ENCODE measurements at places on chromosomes 16 and 17.

GRCh38 chr17:60601447-60602384 lies 1.7 kb downstream of the PPM1D start:
- DNase-seq, result peak; percentile 27

- no peak for DNase-seq
Observed at GRCh38 chr16:50809561-50809960, 67.7 kb downstream of the CYLD start.

- no peak for DNase-seq
Observed at GRCh38 chr17:76593384-76593826, 7.7 kb upstream of the ST6GALNAC2 start.

DNA sequence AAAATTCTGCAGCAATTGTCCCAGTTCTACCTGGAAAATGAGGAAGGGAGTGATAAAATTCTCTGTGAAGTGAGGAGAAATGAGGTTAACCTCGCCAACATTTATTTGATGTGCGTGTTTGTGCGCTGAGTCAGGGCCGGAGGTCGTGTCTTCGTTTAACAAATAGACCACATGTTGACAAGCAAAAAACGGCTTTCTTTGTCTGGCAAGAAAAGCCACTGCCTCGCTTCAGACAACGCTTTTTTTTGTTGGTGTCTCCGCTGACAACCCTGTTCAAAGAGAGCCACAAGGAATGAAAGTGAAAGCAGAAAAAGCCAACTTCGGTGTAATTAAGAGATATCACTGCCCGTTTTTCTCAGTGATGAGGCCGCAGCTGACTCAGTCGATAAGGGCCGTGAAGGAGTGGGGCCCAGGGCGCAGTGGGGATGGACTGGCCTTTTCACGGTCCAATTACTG lies 510.6 kb downstream of the CDH13 start:
- peak; percentile 2 for DNase-seq

DNA sequence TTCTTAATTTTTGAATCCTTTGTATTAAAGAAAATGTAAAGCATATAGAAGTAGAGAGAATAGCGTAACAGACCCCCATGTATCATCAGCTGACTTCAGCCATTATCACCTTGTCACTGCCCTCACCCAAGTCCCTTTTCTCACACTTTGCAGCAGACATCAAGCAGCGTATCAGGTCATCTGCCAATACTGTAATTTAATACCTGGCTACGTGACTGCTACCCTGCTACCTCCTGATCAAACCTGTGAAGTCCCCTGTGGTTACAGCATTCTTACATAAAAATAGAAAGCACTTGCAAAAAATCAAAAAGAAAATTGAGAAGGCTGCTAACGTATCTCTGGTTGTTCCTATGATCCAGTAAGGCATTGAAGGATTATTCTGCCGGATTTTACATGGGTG lies 96.4 kb downstream of the PLCG2 start:
- DNase-seq, result no peak

DNA sequence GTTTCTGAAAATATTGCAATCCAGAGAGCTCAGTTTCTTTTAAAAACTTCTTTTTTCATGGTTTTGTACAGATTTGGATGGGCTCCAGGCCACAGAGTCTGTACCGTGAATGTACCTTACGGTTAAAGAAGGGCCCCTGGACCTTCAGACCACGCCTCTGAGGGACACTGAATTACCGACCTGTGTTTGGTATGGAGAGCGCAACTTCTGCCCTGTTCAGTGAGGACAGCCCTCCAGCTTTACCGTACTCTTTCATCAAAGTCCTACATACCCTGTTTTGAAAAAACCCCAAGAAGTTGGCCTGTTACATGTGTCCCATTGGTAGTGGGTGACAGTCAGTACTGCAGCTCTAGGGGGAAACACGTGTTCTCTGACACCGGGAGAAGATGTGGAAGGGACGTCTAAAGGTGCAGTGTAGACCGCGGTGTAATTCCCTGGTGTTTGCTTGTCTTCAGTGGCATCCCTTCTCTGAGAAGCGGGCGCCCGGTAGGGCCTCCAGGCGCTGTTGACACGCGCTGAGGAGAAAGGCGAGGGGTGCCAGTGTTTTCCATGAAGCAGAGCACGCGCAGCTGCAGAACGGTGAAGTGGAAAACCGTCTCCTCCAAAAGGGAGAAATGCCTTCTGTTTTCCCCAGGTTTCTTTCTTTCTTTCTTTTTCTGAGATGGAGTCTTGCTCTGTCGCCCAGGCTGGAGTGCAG lies 6.2 kb downstream of the PGS1 start:
- DNase-seq, result no peak

DNA sequence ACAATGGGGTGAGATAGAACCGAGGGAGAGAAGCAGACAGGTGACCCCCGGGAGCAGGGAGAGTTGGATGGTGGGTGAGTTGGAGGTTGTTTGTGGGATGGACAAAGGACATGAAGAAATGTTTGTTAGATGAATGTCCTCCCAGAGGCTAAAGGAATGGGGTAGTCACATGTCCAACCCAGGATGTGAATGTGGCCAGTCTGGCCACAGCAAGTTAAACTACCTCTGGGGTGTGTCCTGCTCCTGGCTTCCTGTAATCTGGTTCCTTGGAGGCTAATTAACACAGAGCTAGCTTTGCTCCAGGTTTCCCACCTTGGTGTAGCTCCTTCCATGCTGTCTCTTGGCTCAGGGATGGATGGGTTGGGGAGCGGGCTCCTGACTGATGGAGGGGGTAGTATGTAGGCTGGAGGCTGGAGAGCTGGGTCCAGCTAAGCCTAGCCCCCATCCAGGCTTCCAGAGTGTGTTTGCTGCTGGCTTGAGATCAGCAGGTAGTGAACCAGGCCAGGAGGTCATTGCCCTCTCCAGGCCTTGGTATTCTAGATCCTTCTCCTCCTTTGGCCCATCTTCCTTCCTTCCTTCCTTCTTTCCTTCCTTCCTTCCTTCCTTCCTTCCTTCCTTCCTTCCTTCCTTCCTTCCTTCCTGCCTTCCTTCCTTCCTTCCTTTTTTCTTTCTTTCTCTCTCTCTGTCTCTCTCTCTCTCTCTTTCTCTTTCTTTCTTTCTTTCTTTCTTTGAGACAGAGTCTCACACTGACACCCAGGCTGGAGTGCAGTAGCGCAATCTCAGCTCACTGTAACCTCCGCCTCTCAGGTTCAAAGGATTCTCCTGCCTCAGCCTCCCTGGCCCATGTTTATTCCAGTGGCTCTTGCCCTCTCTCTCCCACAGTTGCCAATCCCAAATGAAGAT lies 28.0 kb upstream of the UBE2G1 start:
- DNase-seq, result no peak

- no peak for DNase-seq
Observed at GRCh38 chr16:7246578-7246977, 86.1 kb upstream of the RBFOX1 start.

- DNase-seq, result no peak
Observed at GRCh38 chr16:1775846-1776671, 3.1 kb upstream of the MRPS34 start.

DNA sequence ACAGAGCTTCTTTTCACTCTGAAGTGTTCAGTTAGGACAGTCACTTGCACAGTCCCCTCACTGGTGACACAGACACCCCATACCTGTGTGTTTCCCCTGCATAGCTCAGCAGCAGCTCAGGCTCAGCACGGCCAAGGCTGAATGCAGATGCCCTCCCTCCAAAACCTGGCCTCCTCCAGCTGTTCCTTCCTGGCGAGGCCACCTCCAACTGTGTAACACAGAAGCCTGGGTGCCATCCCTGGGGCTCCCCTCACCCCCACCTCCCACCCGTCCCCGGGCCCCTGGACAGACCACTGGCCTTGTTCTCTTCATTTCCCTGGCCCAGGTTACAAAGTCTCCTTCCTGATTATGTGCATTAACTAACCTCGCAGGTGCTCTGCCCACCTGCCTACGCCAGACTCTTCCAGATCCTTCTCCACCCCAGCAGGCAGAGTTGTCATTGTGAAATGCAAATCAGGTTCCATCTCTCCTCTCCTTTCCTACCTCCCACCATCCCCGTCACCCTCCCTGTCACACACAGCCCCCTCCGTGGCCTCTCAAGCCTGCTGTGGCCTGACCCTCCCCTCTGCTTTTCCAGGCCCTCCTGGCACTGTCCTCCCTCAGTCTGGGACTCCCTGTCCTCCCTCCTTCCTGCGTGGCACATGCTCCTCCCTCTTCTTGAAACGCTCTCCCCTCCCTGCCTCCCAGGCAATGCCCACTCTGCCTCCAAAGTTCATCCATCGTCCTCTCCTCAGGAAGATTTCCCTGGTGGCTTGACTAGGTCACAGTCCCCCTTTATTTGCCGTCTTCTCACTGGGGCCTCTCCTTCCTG lies 26.4 kb downstream of the MLYCD start:
- no peak for DNase-seq

- no peak for DNase-seq
Observed at GRCh38 chr16:67922740-67923139, 8.9 kb downstream of the CTRL start.

GRCh38 chr17:50641357-50641756 lies 6.7 kb downstream of the ABCC3 start:
- no peak for DNase-seq

GRCh38 chr17:42681976-42682721 lies at the start of gene CNTNAP1:
Gene CNTNAP1 (plus strand): TSS chr17:42682531. CDS start chr17:42682830, 299 bp downstream.
- peak; percentile 43 for DNase-seq

DNA sequence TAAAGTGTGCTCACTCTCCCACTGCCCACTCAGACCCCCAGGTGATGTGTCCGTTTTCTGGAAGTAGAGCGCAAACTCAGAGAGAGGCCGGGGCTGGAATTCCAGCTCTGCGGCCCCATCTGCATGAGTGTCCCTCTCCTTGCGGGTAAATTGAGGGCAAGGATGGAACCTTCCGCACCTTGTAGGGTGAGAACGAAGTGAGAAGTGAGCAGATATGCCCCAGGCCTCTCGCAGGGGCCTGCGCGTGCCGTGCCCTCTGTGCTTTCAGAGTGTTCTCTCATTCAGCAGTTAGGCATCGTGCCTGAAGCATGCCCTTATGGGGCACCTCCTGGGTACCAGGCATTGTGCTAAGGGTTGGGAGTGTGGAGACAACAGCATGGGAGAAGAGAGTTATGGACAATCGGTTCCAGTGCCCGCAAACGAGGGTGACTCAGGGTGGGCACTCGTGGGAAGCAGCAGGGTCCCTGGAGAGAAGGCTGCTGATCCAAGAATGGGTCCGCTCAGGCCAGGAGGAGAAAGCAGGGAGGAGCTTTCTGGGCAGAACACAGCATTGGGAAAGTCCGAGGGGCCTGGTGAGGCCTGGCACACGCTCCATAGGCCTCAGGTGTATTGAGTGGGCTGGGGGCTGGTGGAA lies 23.8 kb downstream of the CMIP start:
- no peak for DNase-seq

DNA sequence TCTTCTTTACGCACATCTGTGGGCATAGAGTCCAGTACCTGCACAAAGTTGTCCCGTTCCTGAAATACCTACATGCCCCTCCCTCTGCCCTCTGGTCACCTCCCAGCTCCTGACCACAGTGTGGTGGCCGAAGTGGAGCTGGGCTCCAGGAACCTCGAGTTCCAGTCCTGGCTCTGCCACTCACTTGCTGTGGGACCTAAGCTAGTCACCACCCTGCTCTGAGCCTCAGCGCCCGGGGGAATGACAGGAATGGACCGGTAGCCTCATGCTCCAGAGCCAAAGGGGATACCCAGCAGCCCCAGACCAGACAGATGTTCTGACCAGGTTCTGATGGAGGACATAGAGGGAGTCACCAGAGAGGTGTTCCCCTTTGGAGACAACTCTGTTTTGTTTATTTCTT lies 26.7 kb upstream of the ITGA3 start:
- no peak for DNase-seq

DNA sequence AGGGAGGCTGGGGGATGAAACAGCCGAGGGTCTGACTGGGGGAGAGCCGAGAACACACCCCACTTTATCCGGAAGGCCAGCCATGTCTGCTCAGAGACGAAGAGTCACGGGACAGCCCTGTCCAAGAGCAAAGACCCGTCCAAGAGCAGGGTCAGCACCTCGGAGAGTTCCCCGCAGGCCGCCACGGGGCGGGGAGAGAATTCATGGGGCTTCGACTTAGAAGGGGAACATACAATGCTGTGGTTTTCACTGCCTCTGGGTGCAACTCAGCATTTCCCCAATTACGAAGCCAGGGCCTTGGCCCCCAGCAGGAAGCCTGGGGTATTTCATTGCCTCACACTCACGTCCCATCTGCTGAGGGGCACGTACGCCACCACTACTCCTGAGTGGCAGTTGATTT lies 59.3 kb downstream of the JPH3 start:
- DNase-seq, result peak; percentile 52

DNA sequence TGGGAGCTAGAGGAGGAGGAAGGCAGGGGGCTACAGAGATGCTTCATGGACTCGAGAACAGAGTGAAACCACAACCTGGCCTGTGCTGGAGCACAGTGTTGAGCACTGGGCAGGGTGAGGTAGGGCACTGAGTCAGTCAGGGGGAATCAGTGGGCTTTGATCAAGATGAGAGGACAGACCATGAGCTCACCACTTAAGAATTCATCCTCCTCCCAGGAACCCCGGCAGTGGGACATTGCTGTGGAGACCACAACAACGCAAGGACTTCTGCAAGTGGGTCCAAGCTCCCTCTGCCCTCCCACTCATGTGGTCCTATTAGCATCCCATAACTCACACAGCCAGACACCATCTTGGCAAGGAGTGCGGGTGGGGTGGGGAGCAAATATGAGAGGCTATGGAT lies 1.7 kb upstream of the CES5A start:
- DNase-seq, result no peak

GRCh38 chr17:34275881-34276280 lies 5.9 kb downstream of the CCL7 start:
- no peak for DNase-seq

GRCh38 chr16:84862804-84863480 lies 43.2 kb downstream of the CRISPLD2 start:
- DNase-seq, result no peak

DNA sequence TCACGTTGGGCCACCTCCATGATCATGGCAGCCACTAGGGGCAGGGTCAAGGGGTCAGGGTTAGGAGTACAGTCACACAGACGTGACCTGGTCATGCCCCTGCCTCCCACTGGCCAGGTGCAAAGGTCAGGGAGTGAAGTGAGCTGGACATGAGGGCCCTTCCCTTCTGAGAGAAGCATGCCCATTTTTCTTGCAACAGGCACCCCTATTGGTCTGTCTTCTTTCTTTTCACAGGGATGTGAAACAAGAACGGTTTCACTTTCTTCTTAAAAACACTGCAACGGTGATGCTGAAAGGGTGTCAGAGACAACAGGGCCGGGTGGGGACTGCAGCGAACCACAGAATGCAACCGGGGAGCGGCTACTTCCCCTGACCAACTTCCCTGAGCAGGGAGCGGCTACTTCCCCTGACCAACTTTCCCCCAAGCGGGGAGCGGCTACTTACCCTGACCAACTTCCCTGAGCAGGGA lies 52.1 kb upstream of the DOC2B start:
- no peak for DNase-seq

DNA sequence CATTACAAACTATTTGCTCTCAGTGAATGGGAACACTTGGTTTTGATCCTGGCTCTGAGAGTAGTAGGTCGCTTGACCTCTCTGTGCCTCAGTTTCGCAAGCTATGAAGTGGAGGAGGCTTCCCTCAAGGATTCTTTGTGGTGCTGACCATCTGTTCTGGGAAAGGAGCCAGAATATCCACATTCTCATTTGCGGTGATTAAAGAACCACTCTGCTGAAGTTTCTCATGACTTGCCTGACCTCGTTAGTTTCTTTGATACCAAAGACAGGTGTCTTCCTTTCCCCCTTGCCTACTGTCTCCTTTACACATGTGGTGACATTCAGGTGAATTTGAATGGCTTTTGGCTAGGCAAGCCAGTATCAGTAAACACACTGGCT lies 116.0 kb downstream of the SNX29 start:
- DNase-seq, result no peak

GRCh38 chr16:88781140-88782077 lies 3.6 kb downstream of the PIEZO1 start:
- peak; percentile 70 for DNase-seq
